AG10803 (cell line): ENCODE measurements at places on chromosomes 13 and 19.

GRCh38 chr19:29583196-29583999, 22.7 kb upstream of the POP4 start:
- peak; percentile 13 for DNase-seq

GRCh38 chr19:47228937-47229675, 1.9 kb downstream of the BBC3 start:
- peak; percentile 57 for DNase-seq

DNA sequence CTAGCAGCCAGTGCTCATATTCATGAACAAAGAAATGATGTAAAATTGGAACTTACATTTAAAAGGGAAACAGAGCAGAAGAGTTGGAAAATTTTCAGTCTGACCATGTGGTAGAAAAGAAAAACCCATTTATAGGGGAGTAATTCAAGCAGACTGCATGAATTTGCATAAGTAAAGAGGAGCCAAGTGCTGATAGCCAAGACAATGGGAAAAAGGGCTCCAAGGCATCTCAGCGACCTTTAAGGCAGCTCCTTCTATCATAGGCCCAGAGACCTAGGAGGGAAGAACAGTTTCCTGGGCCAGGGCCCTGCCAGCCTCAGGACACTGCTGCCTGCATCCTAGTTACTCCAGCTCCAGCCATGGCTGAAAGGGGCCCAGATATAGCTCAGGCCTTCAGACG, 7.5 kb downstream of the DNAJC3 start:
- DNase-seq = no peak

DNA sequence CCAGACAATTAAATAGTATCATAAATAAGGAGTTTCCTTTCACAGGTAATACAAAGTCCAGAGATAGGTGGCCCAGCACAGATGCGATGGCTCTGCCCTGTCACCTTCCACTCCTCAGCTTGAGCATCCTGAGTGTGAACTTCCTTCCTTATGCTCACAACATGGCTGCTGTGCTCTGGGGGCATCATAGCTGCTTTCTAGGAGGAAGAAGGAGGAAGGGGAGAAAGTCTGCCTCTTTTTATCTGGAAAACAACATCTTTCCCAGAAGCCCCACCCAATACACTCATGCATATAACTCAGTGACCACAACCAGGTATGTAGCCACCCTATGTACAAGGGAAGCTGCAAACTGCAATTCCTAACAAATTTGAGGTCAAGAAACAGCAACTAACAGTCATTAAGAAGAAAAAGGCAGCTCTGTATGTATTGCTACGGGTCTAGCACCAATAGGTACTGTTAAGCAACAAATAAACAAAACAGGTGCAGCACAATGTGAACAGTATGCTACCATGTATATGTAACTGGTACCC, 201.2 kb upstream of the UBL3 start:
- DNase-seq = no peak

DNA sequence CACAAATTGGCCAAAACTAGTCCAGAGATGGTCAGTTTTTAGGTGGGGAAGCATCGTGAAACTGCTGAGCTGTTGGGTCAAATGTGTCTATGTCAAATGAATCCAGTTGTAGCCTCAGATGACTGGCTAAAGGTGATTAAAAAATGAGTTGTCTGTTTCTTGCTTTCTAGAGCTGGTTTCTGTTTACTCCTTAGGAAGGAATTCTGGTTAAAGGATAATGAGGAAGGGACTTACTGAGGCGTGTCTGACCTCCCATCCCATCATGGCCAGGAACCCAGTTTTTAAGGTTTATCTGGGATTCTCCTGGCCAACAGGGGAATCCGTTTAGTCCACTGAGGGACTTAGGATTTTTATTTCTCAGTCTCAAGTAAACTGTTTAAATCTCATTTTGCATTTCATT, 256.5 kb downstream of the UQCRFS1 start:
- no peak for DNase-seq

- peak; percentile 33 for DNase-seq
Measured at GRCh38 chr13:59458908-59459579, 704.7 kb downstream of the DIAPH3 start.

- peak; percentile 32 for DNase-seq
Measured at GRCh38 chr19:34365463-34366401, 736 bp downstream of the GPI start.

- DNase-seq = peak; percentile 32
Measured at GRCh38 chr13:25232937-25233515, 54.3 kb downstream of the MTMR6 start.

DNA sequence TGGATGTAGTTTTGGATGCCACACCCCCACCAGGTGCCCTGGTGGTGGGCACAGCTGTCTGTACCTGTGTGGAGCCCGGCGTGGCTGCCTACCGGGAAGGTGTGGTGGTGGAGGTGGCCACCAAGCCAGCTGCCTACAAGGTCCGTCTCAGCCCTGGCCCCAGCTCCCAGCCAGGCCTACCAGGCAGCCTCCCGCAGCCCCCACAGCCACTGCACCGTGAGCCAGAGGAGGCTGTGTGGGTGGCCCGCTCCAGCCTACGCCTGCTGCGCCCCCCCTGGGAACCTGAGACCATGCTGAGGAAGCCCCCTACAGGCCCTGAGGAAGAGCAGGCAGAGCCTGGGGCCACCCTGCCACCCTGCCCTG, 3.5 kb downstream of the CIC start:
- DNase-seq = no peak

GRCh38 chr19:5138606-5139582, 170.0 kb downstream of the KDM4B start:
- peak; percentile 45 for DNase-seq

- peak; percentile 35 for DNase-seq
Measured at GRCh38 chr19:6062274-6062673, 48.0 kb downstream of the RFX2 start.

GRCh38 chr19:23699521-23699860, 12.5 kb upstream of the ZNF675 start:
- DNase-seq = no peak

- no peak for DNase-seq
Measured at GRCh38 chr13:43514311-43514710, 272.5 kb downstream of the ENOX1 start.
